ENCODE measurements at places on chromosomes 2 and 18.

GRCh38 chr18:45122506-45122905, 441.8 kb downstream of the SETBP1 start:
- no peak for DNase-seq

DNA sequence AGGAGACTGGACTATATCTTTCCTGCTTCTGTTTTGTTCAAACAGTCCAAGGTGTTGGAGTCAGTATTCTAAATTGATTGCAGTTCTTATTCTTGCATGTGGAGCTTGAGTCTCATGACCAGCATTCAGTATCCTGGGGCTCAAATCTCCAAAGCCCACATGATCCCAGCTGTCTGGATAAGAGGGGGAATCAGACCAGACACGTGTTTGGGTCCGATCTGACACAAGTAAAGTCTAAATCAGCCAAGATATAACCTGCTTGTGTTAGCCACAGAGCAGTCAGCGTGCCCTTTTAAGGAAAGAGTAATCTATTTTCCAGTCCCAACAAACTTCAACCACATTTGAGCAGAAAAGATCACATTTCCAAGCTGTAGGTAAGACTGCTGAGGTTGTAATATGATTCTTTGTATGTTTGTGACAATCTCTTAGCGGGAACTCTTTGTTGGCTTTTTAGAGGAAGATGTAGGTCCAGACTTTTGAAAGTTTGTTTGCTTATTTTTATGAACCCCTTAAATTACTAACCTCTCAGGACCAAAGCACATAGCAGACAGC, 334.6 kb downstream of the SLC4A3 start:
- DNase-seq = no peak

DNA sequence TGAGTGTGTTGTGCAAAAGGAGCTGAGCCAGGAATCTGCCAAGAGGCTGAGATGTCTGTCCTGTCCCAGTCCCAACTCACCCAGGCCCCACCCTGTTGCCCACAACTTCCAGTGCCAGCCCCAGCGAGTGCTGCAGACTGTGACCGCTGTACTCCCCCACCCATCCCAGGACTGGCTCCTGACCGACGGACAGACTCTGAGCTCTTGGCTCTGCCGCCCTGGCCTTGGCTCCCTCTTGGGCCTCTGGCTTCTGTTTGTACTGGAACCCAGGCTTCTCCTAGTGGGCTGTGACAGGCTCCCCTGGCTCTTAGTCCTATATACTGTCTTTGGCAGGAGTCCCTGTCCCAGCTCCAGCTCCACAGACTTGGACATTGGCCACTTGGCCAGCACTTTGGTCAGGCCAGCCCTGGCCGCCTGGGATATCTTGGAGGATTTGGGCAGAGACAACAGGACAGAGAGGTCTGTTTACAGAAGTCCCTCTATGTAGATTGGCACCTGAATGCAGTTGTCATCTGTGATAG, 41.1 kb downstream of the ACOXL start:
- no peak for DNase-seq

DNA sequence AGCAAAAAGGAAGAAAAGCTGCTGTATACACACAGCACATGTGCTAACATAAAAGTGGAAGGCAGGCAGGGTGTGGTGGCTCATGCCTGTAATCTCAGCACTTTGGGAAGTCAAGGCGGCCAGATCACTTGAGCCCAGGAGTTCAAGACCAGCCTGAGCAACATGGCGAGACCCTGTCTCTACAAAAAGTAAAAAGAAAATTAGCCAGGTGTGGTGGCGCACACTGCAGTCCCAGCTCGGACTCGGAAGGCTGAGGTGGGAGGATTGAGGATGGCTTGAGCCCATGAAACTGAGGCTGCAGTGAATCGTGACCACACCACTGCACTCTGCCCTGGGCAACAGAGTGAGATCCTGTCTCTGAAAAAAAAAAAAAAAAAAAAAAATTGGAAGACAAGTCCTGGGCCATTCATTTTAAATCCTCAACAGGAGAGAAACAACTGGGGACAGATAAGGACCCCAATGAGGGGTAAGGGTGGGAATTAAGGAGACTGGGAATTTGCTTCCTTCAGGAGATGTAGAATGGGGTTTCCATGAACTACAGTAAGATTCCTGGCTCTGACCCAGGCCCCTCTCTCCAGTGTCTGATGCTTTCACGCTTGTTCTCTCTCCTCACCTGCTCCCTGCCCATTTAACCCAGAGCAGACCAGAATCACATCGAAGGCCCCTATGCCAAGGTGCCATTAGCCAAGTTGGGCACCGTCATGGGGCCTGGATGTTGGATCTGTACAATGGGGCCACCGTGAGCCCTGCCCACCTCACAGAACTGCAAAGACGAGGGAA, 29.6 kb downstream of the TNS1 start:
- no peak for DNase-seq

Data from PC-9 (cell line).